Glutamatergic neuron (in vitro differentiated cells): ENCODE measurements at places on chromosomes 3 and 15.

DNA sequence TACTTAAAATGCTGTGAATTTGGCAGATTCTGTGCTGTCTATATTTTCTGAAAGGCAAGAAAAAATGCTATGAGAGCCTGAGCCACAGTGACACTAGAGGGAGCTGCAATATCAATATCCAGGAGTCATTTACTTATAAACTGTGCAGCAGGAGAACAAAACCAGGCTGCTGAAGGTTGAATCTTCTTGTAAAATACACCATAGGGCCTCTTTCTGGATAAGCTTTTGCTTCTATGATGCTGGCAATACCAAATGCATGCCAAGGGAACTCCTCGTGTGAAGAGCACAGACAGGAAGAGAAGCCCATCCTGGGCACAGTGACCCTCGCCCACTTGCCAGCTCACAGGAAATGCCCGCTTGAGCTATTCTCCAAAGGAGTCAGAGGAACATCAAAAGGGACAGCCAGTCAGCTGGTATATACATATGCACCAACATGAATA is 48.0 kb upstream of the TSPAN3 start:
- peaks cover 6% of the 10 kb centered on the region for H3K27me3 ChIP-seq
- peaks cover 17% of the 10 kb centered on the region for H3K4me1 ChIP-seq
- peaks cover 2% of the 10 kb centered on the region for H3K36me3 ChIP-seq
- H3K4me3 ChIP-seq, result no peak overlapping the region
- H3K27ac ChIP-seq, result no peak overlapping the region
- no peak for DNase-seq

DNA sequence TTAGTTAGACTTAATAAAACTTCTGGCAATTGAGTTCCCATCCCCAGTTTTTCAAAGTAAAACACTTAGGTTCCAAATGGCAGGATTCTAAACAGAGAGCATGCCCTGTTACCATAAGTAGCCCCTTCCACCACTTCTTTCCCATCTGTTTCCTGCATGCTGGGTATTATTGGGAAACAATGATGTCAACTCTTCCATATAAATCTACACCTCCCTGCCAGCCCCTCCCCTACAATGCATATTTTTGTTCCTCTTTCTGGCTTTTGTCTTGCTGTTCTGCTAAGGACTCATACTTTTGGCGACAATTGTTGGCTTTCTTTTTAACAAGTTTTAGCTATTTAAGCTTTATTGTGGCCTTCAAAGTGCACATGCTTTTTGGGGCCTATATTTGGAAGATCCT is 11.1 kb downstream of the ARHGAP31 start:
- no peaks in the 10 kb centered on the region for H3K36me3 ChIP-seq
- H3K27me3 ChIP-seq, result no peaks in the 10 kb centered on the region
- no peak overlapping the region for H3K27ac ChIP-seq

- H3K27me3 ChIP-seq, result peaks cover 5% of the 10 kb centered on the region
- DNase-seq, result no peak
- peaks cover 13% of the 10 kb centered on the region for H3K36me3 ChIP-seq
- no peak overlapping the region for H3K4me3 ChIP-seq
- no peak overlapping the region for H3K27ac ChIP-seq
Observed at GRCh38 chr3:139518926-139519842, 20.4 kb downstream of the RBP1 start.

DNA sequence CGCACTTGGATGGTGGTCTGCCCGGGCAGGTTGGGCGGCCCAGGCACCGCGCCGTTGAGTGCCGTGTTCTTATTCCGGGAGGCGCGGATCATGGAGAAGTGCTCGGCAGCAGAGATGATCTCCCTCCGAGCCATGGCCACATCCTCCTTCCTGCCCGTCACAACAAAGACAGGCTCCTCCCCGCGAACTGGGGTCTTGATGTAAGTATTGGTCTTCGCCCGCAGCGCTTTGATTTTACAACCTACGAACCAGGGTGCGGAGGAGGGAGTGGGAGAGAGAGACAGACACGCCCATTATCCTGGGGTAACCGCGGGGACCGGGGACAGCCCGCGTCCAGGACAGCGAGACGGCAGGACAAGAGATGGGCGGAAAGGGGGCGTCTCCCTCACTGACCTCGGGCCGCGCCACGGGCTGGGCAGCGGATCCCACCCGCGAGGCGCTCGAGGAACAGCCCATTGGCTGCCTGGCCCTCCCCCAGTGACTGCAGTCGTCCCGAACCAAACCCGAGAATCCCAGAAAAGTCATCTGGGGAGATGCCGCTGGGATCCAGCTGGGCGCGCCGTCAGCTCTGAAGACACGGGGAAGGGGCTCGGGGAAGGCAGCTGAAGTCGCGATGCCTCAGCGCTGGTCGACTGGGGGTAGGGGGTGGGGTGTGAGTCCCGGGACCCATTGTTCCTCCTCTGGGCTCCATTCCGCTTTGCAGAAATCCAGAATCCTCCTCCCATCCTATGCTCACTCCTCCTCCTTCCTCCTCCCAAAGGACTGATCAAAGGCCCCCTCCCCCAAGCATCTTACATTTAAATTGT is 1.2 kb downstream of the MEX3B start:
- DNase-seq, result peak; percentile 76
- H3K36me3 ChIP-seq, result peaks cover 4% of the 10 kb centered on the region
- peaks cover 31% of the 10 kb centered on the region for H3K27me3 ChIP-seq
- peak overlapping the region; percentile 99 for H3K4me3 ChIP-seq
- peaks cover 24% of the 10 kb centered on the region for H3K4me1 ChIP-seq
- H3K27ac ChIP-seq, result peak overlapping the region; percentile 92

DNA sequence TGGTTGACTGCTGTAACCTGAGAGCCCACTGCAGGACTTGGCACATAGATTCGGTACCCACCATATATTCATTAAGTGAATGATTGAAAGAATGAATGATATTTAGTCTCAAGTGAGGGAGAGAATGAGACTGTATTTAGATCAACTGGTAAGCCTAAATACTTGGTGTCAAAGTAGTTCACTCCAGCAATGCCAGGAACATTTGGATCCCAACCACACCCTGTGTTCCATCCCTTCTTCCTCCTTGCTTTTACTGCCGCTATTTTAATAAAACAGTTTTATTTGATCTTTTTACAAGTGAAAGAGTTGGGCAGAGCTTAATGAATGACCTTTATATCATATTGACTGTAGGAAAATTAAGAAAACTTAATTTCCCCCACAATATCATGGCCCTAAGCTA is 473.6 kb upstream of the CBLB start:
- no peak for DNase-seq
- H3K27ac ChIP-seq, result peak overlapping the region; percentile 87
- H3K4me1 ChIP-seq, result peaks cover 39% of the 10 kb centered on the region
- H3K27me3 ChIP-seq, result peaks cover 5% of the 10 kb centered on the region

DNA sequence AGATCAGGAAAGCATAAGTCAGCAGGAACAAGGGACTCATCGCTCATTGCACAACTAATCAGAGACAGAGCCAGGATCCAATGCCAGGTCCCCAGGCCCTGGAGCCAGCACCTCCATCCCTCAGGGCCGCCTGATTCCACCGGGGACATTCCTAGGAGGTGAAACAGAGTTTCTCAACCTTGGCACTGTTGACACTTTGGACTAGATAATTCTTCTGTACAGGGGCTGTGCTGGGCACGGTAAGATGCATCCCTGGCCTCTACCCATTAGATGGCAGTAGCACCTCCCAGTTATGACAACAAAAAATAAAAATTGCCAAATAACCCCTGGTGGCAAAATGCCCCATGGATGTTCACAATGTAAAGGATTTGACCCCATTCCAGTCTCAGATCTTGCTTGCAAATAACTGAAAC is 127.7 kb downstream of the MTHFS start:
- DNase-seq, result no peak
- peaks cover 5% of the 10 kb centered on the region for H3K4me1 ChIP-seq
- no peak overlapping the region for H3K27ac ChIP-seq
- H3K27me3 ChIP-seq, result no peaks in the 10 kb centered on the region
- no peak overlapping the region for H3K4me3 ChIP-seq
- no peaks in the 10 kb centered on the region for H3K36me3 ChIP-seq

DNA sequence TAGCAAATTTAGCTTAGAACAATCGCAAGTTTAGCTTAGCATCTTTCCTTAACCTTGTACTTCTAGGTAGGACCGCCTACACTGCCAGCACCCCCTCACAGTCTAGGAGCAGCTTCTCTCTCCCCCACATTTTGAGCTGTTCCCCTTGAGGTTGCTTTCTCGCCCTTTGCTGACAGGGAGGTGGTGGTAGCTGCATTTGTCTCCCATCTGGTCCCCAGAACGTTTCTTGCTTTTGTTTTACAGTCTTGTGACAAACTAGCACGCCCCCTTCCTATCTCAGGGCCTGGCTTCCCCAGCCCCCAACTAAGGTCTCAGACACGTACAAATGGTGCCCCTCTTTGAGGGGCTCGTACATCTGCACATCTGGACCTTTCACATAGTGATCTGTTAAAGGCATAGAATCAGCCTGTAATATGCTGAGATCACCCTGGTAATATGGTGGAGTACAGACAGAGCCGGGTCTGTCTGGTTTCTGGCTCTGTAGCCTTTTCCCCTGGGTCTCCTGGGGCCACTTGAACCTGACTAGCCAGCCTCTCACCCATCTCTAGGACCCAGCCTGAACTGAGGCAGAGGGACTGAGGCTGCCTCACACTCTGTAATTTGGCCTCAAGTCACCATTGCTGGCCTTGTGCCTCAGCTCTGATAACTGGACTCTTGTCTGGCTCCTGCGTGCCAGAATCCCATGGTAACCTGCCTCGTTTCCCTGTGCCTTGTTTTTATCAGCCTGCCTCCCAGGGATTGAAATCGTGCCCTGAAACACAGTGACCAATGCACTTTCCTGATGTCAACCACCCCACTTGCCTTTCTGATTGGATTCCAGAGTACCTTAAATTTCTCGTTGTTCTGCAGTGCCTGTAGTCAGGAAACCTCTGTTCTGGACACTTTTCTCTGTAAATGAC is 27.7 kb downstream of the CRTC3 start:
- no peak for DNase-seq
- peak overlapping the region; percentile 78 for H3K4me3 ChIP-seq

- H3K27ac ChIP-seq, result no peak overlapping the region
- peaks cover 19% of the 10 kb centered on the region for H3K4me1 ChIP-seq
- no peaks in the 10 kb centered on the region for H3K27me3 ChIP-seq
- no peak for DNase-seq
- H3K36me3 ChIP-seq, result no peaks in the 10 kb centered on the region
Observed at GRCh38 chr3:147930232-147930807, 521.2 kb downstream of the ZIC1 start.

- no peaks in the 10 kb centered on the region for H3K36me3 ChIP-seq
- H3K4me3 ChIP-seq, result no peak overlapping the region
- no peak overlapping the region for H3K27ac ChIP-seq
- peaks cover 4% of the 10 kb centered on the region for H3K27me3 ChIP-seq
Observed at GRCh38 chr3:49841126-49841696, 15.2 kb downstream of the TRAIP start.

DNA sequence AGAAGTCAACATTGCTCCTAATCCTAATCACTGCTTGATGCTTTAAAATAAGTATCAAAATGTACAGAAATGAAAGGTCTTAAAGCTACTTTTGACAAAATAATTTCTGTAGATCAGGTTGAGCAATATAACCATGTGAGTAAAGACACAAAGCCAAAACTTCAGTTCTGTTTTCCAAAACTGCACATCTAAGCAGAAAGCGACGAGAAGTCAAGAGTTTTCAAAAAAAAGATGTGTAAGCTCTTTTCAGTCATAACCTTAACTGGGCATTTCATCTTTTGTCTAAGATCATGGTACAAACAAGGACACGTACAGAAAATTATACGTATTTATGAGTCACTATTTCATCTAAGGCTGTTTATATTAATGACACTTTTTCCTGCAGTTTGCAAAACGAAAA is 608.8 kb downstream of the FOXP1 start:
- H3K36me3 ChIP-seq, result no peaks in the 10 kb centered on the region
- DNase-seq, result no peak
- H3K27me3 ChIP-seq, result no peaks in the 10 kb centered on the region
- no peak overlapping the region for H3K4me3 ChIP-seq
- peaks cover 2% of the 10 kb centered on the region for H3K4me1 ChIP-seq
- no peak overlapping the region for H3K27ac ChIP-seq

DNA sequence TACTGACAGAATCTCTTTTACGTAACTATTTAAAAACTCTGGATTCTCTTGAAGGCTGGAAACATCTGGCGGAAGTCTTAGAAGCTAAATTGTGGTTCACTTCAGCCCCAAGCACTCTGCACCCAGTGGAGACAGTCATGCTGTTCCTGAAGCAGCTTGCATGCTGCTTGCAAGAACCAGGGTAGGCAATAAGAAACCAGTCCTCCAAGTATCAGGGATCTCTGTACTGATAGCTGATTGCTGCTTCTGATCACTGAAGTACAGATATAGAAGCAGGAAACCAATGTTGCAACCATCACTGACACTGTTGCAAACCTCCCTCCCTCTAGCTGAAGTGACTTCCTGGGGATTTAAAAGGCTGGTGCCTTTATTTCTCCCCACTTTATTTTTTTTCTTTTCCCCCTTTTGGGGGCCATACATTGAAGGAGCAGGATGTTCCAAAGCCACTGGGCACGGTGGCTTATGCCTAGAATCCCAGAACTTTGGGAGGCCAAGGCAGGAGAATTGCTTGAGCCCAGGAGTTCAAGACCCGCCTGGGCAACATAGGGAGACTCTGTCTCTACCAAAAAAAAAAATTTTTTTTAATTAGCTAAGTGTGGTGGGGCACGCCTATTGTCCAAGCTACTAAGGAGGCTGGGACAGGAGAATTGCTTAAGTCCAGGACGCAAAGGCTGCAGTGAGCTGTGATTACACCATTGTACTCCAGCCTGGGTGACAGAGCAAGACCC is 15.3 kb downstream of the SPCS1 start:
- peaks cover 4% of the 10 kb centered on the region for H3K27me3 ChIP-seq
- no peak overlapping the region for H3K27ac ChIP-seq
- H3K4me3 ChIP-seq, result no peak overlapping the region
- no peak for DNase-seq
- H3K4me1 ChIP-seq, result no peaks in the 10 kb centered on the region

- no peak for DNase-seq
- H3K4me3 ChIP-seq, result no peak overlapping the region
- H3K27ac ChIP-seq, result no peak overlapping the region
- no peaks in the 10 kb centered on the region for H3K4me1 ChIP-seq
- H3K27me3 ChIP-seq, result peaks cover 9% of the 10 kb centered on the region
- peaks cover 9% of the 10 kb centered on the region for H3K36me3 ChIP-seq
Observed at GRCh38 chr3:125961289-125961589, 7.7 kb upstream of the ROPN1B start.

GRCh38 chr3:33007776-33008175 is 56.3 kb downstream of the CCR4 start:
- H3K27me3 ChIP-seq, result no peaks in the 10 kb centered on the region
- peaks cover 4% of the 10 kb centered on the region for H3K4me1 ChIP-seq
- H3K36me3 ChIP-seq, result peaks cover 9% of the 10 kb centered on the region
- no peak overlapping the region for H3K4me3 ChIP-seq
- no peak overlapping the region for H3K27ac ChIP-seq

- peak; percentile 55 for DNase-seq
- peaks cover 42% of the 10 kb centered on the region for H3K4me1 ChIP-seq
- H3K4me3 ChIP-seq, result peak overlapping the region; percentile 55
Observed at GRCh38 chr15:74278207-74278606, 42.1 kb downstream of the CCDC33 start.

GRCh38 chr15:67670647-67671305 is 128.3 kb downstream of the MAP2K5 start:
- H3K4me1 ChIP-seq, result no peaks in the 10 kb centered on the region
- no peak for DNase-seq
- no peaks in the 10 kb centered on the region for H3K36me3 ChIP-seq
- no peaks in the 10 kb centered on the region for H3K27me3 ChIP-seq
- no peak overlapping the region for H3K4me3 ChIP-seq
